Non-pigmented ciliary epithelial cell (primary cell): ENCODE measurements at places on chromosomes 11 and 22.

DNA sequence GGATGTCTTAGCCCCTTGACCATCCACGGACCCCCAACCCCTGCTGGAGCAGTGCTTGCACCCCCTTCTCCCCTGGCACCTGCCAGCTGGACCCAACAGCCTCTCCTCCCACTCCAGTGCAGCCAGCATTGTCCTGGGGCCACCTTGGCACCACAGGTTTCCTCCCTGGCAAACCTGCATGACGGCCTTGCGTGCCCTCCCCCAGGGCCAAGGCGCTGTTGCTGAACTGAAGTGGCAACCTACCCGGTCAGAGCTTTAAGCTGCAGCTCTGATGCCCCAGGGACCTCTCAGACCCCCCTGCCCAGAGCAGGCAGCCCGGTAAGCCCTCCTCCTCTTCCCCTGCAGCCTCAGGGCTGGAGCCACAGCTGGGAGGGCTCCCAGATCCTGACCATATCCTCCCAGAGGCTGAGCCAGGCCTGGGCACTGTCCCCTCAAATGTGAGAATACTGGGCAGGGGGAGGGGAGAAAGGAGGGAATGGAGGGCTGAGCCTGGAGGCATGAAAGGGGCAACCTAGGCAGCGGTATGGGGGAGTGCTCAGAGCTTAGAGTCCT, 1.8 kb upstream of the LRRC75B start:
- no peak for DNase-seq

DNA sequence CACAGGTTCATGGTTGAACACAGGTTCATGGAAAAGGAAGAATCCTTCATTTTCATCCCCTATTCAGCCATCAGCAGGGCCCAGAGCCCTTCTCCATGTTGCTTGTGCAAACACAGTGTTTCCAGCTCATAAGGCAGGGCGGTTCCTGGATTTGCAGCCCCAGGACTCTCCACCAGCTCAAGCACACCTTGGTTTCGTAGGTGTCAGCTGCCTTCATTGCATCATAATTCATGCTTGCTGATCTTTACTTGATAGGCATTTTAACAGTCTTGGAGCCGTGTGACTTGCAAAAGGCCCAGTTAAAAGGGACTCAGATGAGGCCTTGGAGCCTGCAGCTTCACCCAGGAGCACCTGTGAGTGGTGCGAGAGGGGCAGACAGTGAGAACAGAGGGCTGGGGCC, 318.1 kb upstream of the B3GAT1 start:
- DNase-seq, result no peak

DNA sequence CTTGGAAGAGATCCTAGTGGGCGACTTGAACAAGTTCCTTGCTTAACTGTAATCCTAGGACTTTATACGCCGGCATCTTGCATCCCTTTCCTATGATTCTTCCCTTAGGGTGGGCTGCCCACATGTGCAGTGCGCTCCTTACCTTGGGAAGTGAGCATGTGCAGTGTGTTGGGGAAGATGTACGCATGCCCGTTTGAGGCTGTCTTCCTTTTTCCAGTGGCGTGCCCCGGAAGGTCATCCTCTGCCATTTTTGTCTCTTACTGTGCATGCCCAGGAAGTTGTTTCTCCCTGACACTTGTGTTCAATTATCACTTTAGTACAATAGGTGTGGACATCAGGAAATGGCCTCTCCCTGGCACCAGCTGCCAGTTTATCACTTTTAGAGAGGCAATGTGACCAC, 936.5 kb downstream of the TBC1D22A start:
- DNase-seq, result no peak

DNA sequence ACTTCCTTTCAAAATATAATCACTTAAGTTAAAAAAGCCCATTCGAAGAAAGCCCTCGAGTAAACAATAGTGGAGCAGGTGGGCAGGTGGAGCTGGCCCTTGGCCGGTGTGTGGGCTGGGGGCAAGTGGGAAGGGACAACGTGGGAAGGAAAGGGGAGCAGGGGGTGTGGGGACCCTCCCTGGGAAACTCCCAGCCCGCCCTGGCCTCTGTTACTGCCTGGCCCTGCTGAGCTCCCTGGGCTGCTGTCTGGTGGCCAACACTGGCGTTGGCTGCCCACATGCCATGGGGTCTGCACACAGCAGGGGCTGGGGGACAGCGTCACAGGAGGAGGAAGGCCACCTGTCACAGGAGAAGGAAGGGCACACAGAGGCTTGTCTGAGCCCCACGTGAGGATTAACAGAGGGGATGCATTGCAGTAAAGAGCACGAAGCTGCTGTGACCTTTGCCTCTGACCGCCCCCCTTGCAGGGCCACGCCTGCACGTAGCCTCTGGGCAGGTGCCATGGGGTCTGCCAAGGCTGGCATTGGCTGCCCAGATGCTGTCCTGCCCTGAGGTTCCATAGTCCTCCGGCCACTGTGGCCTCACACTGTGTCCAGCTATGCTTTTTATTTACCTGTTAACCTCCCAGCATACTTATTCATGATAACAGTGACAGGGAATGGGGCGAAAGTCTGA, 36.2 kb upstream of the CCDC188 start:
- no peak for DNase-seq

- no peak for DNase-seq
Measured at GRCh38 chr11:93536101-93536861, 6.9 kb downstream of the SMCO4 start.

GRCh38 chr11:104145062-104145461, 18.9 kb downstream of the PDGFD start:
- no peak for DNase-seq

DNA sequence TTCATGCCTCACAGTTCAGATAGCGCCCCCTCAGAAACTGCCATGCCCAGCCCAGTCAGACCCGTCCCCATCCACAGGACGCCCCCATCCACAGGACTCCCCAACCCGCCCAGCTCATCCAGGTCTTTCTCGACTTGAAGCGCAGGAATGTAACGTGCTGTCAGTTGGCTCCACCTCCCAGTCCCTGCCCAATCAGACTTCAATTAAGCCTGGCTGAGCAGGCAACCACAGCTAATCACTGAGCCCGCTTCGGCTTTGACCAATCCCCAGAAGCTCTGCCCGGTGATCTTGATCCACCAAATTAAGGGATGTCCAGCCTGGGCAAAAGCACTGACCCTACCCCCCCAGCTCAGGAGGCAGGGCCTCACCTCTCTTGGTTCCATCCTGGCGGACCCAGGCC, 10.5 kb upstream of the MFNG start:
- DNase-seq, result peak; percentile 45

- DNase-seq, result no peak
Measured at GRCh38 chr11:129973068-129973467, 29.6 kb downstream of the PRDM10 start.

DNA sequence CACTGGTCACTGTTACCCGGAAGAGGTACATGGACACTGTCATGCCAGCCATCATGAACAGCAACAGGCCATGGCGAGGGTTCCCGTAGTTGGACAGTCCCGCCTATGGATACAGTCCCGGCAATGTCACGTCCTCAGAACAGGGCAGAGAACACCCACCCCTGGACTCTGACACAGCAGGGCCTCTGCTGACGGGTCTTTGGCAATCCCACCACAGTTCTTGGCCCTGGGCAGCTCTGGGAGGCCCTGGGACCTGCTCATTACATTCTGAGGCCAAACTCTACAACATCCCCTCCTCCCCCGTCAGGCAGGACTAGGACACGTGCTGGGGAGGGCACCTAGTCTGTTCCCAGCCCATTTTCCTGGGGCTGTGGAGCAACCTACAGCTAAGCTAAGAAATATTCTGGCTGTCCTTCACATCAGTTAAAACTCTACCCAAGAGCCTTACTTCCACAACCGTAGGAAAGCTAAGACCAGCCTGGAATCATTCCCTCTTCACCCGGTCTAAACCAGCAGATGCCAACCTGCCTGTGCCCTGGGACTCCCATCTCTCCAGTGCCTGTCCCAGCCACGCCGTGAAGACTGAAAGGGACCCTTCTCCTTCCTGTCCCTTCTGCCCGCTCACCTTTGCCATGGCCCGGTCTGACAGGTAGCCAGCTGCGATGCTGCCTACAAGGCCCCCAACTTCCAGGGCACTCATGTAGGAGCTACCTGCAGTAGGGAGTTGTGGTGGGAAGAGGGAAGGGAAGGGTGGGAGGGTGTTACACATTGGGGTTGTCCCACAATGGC, 4.5 kb downstream of the SLC37A4 start:
- DNase-seq, result no peak

- DNase-seq, result no peak
Measured at GRCh38 chr22:49448526-49448925, 379.1 kb downstream of the BRD1 start.

GRCh38 chr11:45145083-45145378, 1.4 kb upstream of the PRDM11 start:
- DNase-seq, result no peak

DNA sequence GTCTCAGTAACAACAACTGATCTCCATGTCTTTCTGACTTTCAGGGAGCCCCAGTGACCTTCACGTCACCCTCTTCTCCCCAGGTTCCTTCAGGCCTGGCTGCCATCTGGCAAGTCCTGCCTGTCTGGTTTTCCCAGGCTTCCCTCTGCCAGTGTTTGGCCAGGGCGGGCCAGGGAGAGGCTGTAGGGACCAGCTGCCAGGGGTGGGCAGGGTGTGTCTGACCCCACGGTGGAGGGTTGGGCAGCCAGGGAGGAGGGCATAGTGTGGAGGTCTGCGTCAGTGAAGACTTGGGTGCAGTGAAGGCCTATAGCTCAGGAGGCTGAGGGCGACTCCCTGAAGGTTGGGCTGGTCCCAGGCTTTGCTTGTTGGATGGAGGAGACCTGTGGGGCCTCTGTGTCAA, 11.9 kb upstream of the MRGPRX2 start:
- no peak for DNase-seq

DNA sequence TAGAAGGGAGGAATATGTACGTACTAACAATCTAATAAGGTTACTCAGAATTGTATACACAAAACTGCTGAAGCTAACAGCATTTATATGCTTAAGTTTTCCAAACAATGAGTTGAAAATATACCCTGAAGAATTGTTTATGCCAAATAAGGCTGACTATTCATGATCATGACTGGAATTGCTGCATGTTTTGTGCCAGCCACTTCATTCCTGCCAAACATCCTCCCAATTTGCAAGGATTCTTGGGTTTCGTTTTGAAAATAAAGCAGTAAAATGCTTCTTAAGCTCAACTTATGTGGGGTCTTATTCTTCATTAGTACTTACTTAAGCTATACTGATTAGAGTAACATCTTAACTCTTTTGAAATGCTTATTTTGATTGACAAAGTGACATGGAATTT, 149.0 kb downstream of the SPON1 start:
- DNase-seq, result no peak

DNA sequence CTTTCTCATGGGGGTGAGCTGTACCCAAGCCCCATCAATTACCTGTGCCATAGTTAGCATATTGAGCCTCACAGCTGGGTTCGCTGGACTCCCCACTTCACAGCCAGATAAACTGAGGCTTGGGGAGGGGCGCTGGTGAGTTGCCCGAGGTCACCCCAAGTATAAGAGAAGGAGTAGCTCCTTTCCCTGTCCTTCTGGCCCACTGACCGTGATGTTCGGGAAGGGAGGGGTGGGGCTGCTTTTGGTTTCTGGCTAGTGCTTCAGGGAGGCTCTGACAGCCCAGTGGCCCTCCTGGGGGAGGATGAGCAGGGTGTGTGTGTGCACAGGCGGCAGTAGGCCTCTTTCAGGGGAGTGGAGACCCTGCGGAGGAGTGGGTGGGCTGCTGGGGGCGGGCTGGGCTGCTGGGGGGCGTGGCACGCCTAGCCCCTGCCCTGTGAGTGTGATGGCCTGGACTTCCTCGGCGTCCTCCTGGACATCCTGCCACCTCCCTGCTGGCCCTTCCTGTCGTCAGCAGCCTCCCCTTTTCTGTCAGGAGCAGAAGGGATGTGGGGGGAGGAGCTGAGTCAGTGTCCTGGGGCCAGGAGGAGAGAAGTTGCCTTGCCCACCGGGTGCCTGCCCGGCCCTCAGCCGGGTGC, 50.3 kb downstream of the TRIOBP start:
- no peak for DNase-seq

- DNase-seq, result no peak
Measured at GRCh38 chr11:65575568-65576231, at the start of gene EHBP1L1. Gene EHBP1L1 (plus strand): TSS chr11:65576053. CDS start chr11:65576303, 250 bp downstream.

DNA sequence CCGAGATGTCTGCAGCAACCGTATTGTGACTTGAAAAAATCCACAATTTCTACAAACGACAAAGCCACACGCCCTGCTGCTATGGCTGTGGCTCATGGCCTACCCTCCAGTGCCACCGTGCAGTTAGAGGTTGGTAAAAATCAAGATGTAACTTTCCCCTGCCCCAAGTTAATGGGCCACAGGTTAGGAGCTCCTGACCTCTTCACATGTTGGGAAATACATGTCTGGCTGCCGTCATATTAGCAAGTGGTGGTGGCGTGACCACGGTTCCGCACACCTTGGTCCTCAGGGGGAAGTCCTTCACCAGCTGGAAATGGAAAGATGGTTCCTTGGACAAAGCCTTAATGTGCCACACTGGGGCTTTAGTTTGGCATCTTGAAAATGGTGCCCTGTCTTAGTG, 27.4 kb upstream of the CCND1 start:
- no peak for DNase-seq

- DNase-seq, result no peak
Measured at GRCh38 chr11:132718711-132719671, 813.3 kb downstream of the OPCML start.

GRCh38 chr11:93216511-93217101, 18.8 kb upstream of the SLC36A4 start:
- DNase-seq, result no peak

GRCh38 chr22:49704345-49705215, 123.1 kb downstream of the BRD1 start:
- DNase-seq, result no peak

- no peak for DNase-seq
Measured at GRCh38 chr22:38570779-38571364, 889 bp upstream of the DMC1 start.

- DNase-seq, result peak; percentile 87
Measured at GRCh38 chr11:12625438-12626071, 48.7 kb upstream of the TEAD1 start.

GRCh38 chr11:77066229-77067042, at the start of gene CAPN5:
Gene CAPN5 (plus strand): TSS chr11:77066971. CDS start chr11:77084887, 17,916 bp downstream.
- DNase-seq, result peak; percentile 55

DNA sequence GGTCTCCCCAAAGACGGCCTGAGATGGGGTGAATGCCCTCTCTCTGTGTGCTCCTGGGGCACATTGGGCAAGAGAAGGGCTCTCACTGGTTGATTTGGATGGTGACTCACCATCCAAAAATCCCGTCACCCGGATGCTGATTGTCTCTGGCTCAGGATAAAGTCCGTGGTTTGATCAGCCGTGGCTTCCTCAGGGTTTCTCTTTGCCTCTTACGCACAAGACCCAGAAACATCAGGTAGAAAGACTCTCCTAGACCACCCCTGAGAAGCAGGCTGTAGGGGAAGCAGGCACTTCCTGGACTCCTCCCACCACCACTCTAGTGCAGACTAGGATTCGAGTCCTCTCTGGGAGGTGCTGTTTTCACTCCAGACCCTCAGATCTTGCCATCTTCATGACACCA, 176.1 kb upstream of the NCAM1 start:
- DNase-seq, result no peak

DNA sequence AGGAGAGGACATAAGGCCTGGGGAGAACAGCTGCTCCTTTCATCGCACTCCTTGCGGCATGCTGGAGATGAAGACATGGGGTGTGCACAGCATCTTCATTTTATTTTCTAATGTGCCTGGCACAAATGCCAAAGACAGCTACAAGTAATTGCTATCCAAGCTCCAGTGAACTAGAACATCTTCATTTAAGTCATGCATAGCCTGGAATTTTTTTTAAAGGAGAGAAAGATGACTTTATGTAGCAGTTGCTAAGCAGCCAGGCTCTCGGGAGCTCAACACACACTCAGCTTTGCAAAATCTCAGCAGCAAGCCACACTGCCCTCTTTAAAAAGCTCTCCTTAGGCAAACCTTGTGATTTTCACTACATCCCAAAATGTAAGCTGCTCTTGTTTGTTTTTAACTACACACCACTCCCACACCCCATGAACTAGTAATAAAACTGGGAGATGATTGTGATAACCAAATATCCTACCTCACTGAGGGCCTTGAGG, 164.5 kb upstream of the POU2AF2 start:
- DNase-seq, result no peak
